Activated CD4-positive, alpha-beta T cell treated with anti-CD3 and anti-CD28 coated beads, Interleukin-2, amount 50 U/mL, for 48 hours (primary cell): ENCODE measurements at places on chromosomes 1 and 21.

DNA sequence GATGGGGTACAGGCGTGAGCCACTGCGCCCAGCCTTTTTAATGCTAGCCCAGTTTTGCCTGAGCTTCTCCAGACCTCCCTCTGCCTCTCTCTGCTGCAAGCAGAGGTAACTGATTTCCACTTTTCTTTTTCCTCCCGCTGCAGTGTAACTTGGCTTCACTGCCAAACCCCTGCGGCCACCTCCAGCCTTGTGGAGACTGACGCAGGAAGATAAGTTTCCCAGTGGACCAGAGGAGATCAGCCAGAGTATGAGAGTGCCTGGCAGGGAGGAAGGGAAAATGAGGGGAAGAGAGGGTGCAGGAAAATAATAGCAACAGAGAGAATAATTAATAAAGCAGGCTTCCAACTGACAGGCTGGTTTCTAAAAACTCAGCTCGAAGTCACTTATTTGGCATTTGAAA, 143.7 kb downstream of the PCNX2 start:
- no peak for DNase-seq

DNA sequence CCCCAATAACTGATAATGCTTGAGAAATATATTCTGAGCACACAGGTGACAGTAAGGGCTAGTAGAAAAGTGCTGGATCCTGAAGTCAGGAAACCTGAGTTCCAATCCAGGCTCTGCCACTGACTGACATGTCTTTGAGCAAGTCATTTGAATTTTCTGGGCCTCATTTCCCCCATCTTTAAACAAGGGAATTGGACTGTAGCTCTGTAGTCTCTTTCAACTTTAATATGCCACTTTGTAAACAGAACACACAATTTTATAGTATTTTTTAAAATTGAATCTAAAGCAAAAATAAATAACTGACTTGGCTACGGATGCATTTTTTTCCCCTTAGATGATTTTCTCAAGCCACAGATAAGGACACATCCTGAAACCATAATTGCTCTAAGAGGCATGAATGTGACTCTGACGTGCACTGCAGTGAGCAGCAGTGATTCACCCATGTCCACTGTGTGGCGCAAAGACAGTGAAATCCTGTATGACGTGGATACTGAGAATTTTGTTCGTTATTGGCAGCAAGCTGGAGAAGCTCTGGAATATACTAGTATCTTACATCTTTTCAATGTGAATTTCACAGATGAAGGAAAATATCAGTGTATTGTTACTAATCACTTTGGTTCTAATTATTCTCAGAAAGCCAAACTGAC, 37.0 kb downstream of the LRIG2 start:
- DNase-seq = no peak

- DNase-seq = no peak
Observed at GRCh38 chr1:171994293-171994692, 153.0 kb downstream of the DNM3 start.

DNA sequence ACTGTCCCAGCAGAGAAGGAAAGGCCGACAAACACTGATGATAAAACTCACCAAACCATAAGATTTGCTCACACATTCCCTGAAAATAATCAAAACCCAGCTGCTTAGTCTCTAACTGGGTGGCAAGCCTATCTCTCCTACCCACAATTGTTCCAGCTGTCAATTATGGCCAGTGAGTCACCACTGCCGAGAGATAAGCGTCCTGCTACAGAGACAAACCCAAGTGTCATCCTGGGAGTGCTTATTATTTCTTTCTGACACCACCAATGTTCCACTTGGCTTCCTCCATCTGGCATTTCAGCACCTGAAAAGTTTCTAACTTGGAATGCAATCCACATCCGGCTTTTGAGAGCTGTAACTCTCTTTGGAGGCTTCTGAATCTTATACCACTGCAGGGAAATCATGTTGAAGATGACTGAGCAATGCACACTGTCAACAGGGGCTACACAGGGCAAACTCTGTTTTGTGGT, 51.5 kb upstream of the VAV3 start:
- DNase-seq = peak; percentile 26

DNA sequence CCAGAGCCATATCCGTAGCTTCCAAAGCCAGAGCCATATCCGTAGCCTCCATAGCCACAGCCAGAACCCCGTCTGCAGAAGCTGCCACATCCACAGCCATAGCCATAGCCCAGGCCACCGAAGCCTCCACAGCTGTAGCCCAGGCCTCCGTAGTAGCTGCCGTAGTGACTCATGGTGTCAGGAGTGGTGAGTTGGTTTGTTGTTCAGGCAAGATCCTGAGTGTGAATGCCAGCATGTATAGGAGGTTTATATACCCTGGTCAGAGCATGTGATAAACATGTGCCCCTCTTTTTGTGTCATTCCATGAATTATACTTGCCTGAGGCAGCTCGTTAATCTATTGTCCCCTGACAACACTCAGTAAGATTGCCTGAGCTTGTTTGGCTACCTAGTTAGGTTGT, at the start of gene KRTAP19-1:
KRTAP19-1 (minus strand) TSS at position 223 of the 400 bp plus-strand sequence; CDS start at position 173, 50 bp downstream.
- DNase-seq = no peak

DNA sequence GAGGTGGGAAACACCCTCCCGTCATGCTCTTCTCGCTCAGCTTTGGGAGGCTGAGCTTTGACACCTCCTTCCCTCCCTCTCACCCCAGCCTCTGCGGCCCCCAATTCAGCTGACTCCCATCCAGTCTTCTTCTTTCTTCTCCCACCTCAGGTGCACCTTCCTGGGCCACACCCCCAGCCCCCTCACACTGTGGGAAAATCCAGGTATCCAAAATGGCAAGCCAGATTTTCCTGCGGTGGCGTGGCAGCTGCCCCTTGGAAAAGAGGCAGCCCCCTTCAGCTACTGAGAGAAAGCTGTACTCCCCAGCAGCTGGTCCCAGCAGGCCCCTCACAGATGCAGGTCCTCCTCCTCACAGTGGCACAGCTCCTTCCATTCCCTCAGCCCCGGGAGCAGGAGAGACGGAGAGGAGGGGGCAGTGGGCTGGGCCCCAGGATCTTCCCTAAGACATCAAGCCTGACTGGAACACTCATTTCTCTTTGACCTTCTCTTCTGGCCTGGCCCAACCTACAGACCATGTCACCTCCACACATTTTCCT, 61.6 kb downstream of the OPTC start:
- no peak for DNase-seq

DNA sequence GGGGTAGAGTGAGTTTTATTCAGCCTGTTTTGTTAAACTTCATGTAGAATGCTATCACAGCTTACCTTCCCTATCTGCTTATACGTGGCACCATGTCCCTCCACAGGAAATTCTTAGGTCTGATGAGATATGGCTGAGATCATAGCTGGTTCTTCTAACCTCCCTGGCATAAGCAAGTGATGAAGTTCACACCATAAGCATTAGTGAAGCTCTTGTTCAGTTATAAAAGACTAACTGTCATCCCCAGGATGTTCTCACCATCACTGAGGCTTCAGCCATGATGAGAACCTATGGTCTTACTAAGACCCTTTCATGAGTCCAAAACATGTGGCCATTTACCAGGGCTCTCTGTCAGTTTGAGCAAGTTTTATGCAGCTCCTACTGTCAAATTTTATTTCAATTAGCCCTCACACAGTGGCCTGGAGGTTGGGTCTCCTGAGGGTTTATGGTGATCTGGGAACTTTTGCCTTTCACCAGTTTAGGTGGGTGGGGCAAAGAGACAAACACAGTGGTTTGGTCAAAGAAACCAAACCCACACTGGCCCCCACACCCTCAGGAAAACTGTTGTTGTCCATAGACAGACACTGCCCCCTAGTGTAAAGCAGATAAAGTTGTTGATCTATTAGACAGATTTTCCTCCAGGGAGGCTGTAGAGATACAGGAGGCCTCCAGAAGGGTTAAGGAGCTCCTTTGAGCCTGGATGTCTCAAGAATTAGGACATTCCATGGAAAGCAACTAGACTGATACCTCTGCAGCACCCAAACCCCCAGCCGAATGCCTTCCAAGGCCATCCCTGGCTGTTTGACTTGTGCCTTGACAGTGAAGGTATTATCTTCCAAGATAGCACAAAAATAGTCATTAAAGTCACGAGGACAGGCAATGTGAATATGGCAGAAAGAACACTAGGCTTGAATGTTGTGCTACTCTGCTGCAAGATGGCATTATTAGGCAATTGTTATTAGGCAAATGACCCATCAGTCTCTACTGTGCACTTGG, 5.0 kb downstream of the SLC22A15 start:
- peak; percentile 16 for DNase-seq

- DNase-seq = no peak
Observed at GRCh38 chr1:151914076-151914475, 4.8 kb upstream of the THEM4 start.

GRCh38 chr1:84988588-84988987, 8.3 kb downstream of the MCOLN2 start:
- no peak for DNase-seq

DNA sequence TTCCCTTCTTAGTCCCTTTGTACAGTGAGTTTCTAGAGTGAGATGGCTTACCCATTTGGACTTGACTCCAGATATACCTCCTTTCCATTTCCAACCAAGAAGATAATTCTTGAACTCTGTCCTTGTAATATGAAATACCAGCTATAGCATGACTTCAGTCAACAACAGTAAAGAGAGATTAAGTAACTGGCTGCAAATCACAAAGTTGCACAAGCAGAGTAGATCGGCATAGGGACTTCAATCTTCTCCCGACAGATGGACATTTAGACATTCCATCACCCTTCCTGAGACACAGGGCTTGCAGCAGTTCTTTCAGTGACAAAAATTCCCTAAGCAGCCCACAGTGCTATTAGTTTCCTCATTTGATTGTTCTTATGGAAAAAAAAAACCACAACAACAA, 44.6 kb downstream of the JAK1 start:
- no peak for DNase-seq

GRCh38 chr1:33161061-33161681, 20.7 kb downstream of the TRIM62 start:
- DNase-seq = no peak

- no peak for DNase-seq
Observed at GRCh38 chr1:25818569-25818968, 1.2 kb upstream of the MTFR1L start.

- no peak for DNase-seq
Observed at GRCh38 chr1:174051956-174052355, 29.8 kb upstream of the RC3H1 start.

DNA sequence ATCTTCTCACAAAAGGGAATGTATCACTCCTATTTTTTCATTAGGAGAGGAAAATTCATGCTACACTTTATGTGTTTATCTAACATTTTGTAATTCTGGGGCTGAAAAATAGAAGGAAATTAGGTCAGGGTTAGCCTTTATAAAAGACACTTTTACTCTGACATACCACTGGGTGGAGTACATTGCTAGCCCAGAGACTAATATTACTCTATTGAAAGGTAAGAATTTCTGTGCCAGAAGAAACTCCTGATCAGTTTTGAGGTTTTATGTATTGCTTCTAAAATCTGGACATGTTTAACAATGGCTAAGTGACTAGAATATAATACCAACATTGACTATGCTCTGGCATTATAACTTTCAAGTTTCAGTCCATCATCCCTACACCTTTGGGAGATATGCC, 724.6 kb downstream of the USP25 start:
- no peak for DNase-seq

GRCh38 chr1:180181048-180181447, 26.4 kb downstream of the QSOX1 start:
- DNase-seq = peak; percentile 38

DNA sequence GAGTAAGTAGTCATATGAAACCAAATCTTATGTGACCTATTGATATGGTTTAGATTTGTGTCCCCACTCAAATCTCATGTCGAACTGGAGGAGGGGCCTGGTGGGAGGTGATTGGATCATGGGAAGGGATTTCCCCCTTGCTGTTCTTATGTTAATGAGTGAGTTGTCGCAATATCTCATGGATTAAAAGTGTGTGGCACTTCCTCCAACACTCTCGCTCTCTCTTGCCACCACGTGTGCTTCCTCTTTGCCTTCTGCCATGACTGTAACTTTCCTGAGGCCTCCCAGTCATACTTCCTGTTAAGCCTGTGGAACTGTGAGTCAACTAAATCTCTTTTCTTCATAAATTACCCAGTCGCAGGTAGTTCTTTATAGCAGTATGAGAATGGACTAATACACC, 241.2 kb downstream of the RGS7 start:
- no peak for DNase-seq

DNA sequence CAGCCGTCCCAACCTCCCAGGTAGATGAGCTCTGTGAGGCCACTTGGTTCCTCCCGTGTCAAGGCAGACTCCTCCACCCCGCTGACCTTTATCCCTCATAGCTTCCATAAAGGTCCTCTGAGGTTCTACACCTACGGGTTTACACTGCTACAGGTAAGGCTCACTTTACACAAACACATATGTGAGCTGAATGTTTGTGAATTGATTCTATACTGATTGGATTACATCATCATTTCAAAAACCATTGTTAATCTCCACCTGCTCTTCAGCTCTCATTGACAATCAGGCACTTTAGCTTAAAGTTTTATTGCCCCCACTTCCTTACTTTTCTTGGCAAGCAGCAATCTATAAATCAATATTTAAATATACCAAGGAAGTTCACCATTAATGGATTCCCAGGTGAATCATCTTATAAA, 12.8 kb upstream of the RGS16 start:
- no peak for DNase-seq

GRCh38 chr1:200369131-200369530, 40.7 kb downstream of the ZNF281 start:
- DNase-seq = no peak
